ENCODE measurements at places on chromosomes 1 and 21.

- DNase-seq, result no peak
These were observed 14.9 kb upstream of the HJV start for GRCh38 chr1:146036241-146036964.

- DNase-seq, result no peak
These were observed 9.9 kb upstream of the ZBTB17 start for GRCh38 chr1:15985611-15986297.

- DNase-seq, result no peak
These were observed 33.7 kb downstream of the LRRC8C start for GRCh38 chr1:89666640-89667039.

GRCh38 chr21:34305605-34306604 lies 57.9 kb upstream of the KCNE2 start:
- DNase-seq, result no peak

- DNase-seq, result no peak
These were observed 1.8 kb downstream of the CCDC190 start for GRCh38 chr1:162859191-162859590.

DNA sequence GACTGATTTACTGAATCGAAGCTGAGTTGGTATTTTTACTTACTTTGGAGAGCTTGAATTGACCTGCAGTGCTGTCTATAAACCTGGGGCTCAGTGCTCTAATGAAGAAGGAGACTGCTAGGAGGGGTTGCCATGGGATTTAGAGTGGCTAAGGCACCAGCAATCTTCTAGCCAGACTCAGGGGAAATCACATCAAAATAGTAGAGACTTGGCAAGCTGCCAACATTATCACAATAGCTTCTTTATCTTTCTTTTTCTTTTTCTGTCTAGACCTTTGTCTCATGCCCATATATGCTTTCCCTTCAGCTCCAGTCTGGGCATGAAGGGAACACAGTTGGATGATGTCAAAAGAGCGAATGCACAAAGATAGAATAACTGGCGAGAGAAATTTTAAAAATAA lies 301.1 kb upstream of the DPYD start:
- DNase-seq, result no peak

- DNase-seq, result no peak
These were observed 2.5 kb upstream of the DCAF8 start for GRCh38 chr1:160264795-160265307.

GRCh38 chr1:58017641-58018040 lies 528.9 kb downstream of the OMA1 start:
- no peak for DNase-seq

GRCh38 chr1:209612646-209613399 lies 29.3 kb downstream of the CAMK1G start:
- DNase-seq, result no peak

DNA sequence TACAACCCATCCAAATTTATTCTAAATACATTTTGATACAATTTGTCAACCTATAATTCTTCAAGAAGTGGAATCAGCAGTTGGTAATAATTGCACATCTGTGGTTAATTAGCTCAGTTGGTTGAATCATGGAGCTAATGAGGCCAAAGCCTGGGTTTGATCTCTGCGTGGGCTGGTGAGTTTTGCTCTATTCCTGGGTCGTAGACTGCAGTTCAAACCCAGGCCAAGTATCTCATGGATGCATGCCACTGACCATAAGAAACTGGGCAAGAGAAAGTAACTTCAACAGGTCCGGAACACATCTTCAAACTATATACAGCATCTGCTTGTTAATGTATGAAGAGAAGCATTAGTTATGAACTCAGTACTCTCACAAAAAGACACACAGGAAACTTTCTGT lies 779.7 kb downstream of the USP25 start:
- DNase-seq, result no peak

DNA sequence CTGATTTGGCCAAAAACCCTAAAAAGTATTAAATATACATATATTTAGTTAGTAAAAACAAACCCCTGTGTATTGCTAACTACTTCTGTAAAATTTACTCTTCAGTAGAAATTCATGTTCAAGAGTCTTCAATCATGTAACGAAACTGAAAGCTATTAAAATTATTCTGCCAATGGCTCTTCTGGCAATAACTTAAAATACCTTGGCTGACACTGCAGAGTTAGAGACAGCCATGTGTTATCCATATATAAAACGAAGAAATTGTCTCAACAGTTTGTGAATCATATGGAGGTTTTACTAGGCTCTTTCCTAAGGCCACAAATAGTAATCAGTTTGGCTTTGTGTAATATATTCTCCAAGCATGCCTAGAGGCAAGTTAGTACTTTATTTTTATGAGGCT lies 357.2 kb downstream of the COL11A1 start:
- no peak for DNase-seq

- no peak for DNase-seq
These were observed 48.3 kb upstream of the BCAR3 start for GRCh38 chr1:93729906-93730305.

DNA sequence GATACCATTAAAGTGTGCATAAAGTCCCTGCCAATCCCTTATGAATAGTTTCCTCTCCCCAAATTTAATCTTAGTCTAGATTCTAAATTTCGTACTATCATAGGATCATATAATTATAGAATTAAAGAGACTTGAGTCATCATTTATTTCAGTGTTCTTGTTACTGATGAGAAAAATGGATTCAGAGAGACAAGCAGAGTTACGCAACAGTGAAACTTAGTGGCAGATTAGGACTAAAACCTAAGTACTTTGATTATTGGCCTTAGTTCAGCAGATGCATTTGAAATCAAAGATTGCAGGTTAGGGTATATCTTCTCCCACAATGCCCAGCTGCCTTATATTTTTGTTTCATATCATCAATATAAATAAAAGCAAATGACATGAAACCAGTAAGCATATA lies 843 bp upstream of the KRTAP19-7 start:
- no peak for DNase-seq

- DNase-seq, result no peak
These were observed 161.1 kb downstream of the EDEM3 start for GRCh38 chr1:184593597-184593996.

GRCh38 chr1:11535316-11535715 lies 56.4 kb downstream of the DISP3 start:
- DNase-seq, result peak; percentile 88

DNA sequence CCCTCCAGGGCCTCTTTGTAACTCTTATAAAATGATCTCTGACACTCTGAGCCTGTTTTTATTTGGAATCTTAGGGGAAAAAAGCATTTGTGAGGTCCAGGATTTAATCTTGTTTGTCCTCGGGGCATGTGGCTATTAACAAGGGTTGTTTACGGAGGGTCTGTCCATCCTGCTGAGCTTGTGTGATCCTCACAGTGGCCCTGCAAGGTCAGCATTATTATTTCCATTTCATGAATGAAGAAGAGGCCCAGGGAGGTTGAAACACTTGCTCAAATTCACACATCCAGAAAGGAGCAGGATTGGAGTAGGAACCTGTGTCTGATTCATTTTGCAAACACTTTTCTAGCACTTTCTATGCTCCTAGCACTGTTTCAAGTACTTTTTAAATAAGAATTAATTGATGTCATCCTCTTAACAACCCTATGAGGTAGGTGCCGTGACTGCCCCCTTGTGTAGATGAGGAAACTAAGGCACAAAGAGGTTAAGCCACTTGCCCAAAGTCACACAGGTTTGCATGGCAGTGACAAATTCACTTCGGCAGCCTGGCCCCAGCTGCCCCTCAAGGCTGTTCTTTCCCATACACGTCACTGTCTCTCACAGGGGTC lies 178.9 kb downstream of the MIS18A start:
- DNase-seq, result no peak

DNA sequence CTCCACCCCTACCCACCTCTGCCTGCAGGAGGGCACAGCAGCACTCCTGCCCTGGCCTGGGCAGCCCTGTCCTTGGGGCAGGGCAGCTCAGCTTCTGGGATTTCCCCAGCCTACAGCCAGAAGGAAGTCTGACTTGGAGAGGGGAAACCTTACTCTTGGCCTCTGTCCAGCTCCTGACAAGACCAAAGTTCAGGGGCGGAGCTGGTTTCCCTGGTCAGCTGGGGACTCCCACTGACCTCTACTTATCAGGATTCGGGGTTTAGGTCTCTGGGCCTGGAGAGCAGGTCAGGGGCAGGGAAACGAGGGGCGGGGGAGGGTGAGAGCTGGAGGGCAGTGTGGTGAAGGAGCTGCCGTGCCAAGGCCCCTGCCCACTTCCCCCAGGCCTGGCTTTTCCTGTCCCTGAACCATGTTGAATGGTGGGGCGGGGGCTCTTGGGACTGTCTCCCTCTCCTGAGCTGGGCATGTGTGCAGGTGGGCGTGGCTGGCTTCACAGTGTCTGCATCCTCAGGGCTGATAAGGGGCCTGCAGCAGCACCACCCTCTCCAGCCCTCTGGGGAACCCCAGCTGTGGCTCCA lies 16.8 kb upstream of the ETV3 start:
- no peak for DNase-seq

DNA sequence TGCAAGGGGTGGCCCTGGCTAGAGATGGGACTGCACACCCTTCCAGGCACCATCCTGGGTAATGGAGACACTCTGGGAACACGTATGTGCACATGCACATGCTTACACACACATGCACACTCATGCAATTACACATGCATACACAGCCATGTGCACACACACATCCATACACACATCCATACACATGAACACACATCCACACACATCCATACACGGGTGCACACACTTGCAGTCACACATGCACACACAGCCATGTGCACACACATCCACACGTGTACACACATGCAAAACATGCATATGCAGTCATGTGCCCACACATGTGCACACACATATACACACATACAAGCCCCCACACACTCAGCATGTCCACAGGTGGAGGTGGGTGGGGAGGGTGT lies 22.3 kb upstream of the POFUT2 start:
- DNase-seq, result no peak

GRCh38 chr1:178796013-178796412 lies 71.0 kb downstream of the RALGPS2 start:
- DNase-seq, result no peak

DNA sequence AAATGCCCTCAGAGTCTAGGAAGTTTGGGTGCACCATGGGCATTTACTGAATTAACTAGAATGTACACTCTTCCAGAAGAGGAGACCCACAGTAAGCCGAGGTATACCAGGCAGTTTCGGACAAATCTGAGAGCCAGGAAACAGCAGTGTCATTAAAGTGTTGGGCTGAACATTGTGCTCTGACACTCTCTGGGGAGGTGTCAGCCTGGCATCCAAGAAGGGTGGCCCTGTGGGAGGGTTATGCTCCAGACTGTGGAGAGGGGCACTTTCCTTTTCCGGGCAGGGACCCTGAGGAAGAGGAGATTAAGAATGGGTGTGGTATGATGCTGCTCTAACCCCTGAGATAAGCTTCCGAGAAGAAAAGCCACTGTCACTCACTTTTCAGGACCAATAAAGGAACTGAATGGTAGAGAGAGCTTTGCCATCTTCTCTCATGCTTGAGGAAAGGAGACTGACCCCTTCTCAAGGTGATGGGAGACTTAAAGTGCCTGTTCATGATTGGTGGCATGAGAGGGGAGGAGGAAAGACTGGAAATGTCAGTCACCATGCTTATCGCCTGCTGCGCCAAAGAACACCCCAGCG lies 98.2 kb downstream of the UCK2 start:
- DNase-seq, result no peak

- DNase-seq, result no peak
These were observed 621.4 kb downstream of the KIF26B start for GRCh38 chr1:245776139-245776538.

DNA sequence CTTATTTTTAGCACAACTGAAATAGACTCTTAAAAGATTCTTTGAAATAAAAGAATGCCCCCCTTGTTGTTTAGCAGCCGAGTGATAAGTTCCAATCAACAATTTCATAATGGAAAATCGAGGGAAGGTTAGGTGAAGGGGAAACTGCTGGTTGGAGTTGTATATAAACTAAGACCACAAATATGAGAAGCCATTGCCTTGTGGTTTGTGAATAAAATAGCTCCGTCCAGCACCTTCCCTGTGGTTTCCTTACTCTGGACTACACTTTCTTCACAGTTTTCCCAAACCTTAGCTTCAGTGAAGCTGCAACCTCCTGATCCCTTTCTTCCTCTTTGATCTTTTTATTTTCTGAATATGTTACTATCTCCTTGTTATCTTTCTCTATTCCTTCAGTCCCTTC lies 6.7 kb upstream of the RAB3GAP2 start:
- DNase-seq, result no peak

- no peak for DNase-seq
These were observed 49.0 kb upstream of the ACOT11 start for GRCh38 chr1:54499097-54499359.

- DNase-seq, result no peak
These were observed 57.0 kb upstream of the SYNC start for GRCh38 chr1:32759521-32759981.
